ENCODE measurements at places on chromosomes 12 and 14.

DNA sequence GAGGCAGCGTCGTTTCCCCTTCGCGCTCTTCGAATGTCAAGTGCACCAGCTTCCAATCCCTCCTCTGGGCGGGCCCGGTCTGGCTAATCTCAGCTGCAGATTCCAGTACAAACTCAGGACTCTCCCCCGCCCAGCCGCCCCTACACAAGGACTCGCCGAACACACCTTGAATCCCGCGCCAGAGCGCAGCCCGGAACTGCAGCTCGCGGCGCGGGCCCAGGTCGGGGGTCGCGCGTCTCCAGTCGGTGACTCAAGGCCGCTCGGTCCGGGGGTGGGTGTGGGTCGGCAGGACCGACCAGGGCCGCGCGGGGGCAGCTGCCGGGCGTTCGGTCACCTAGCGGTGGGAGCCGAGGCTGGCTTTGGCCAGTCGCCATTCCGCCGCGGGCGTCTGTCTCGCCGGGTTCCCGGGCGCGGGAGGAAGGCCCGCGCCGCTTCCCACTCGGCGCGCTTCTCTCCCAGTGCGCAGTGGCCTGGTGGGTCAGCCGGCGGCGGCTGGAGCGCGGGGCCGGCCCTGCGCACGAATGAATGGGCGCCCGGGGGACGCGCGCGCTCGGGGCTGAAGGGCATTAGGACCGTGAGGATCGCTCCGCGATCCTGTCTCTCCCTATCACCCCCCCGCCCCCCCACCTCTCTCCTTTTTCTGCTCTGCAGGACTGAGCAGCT is at the start of gene GALNT16:
TSS of gene GALNT16 (plus strand) at position 632 of the 663 bp plus-strand sequence. CDS start 133 bp downstream, outside the sequence.
- no peaks in the 10 kb centered on the region for H3K36me3 ChIP-seq
- peak within 1 kb of the TSS; percentile 67 for H3K4me3 ChIP-seq
- H3K27ac ChIP-seq: no peak within 1 kb of the TSS
- peaks cover 7% of the 10 kb centered on the region for H3K4me1 ChIP-seq

- DNase-seq: no peak
- H3K36me3 ChIP-seq: no peaks in the 10 kb centered on the region
- no peak overlapping the region for H3K4me3 ChIP-seq
These were observed 1036.1 kb upstream of the TMEM132C start for GRCh38 chr12:127230843-127231260.

DNA sequence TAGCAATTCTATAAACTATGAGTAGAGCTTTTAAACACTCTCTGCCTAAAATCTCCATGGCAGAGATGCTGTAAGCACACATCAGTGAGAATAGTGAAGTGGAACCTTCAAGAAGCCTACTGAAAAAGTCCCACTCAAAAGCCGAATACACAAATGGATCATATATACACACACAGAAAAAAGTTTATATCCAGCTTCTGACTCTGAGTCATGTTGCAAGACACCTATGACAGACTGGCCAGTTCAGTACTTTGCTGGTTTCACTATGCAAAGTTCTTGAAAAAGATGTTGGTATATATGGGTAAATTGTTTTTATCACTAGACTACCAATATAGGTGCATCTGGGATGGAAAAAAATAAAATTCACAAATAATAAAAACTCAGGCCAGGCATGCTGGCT is 126.1 kb downstream of the KCNK10 start:
- H3K27ac ChIP-seq: no peak overlapping the region
- no peaks in the 10 kb centered on the region for H3K36me3 ChIP-seq
- H3K27me3 ChIP-seq: no peaks in the 10 kb centered on the region
- H3K4me1 ChIP-seq: no peaks in the 10 kb centered on the region
- no peak for DNase-seq
- no peak overlapping the region for H3K4me3 ChIP-seq

- no peaks in the 10 kb centered on the region for H3K36me3 ChIP-seq
- DNase-seq: no peak
- no peak overlapping the region for H3K27ac ChIP-seq
- H3K4me3 ChIP-seq: no peak overlapping the region
- no peaks in the 10 kb centered on the region for H3K27me3 ChIP-seq
These were observed 55.6 kb downstream of the PITPNM2 start for GRCh38 chr12:123095078-123095881.

- H3K4me3 ChIP-seq: no peak overlapping the region
- no peaks in the 10 kb centered on the region for H3K4me1 ChIP-seq
- no peaks in the 10 kb centered on the region for H3K36me3 ChIP-seq
- no peaks in the 10 kb centered on the region for H3K27me3 ChIP-seq
- no peak overlapping the region for H3K27ac ChIP-seq
- no peak for DNase-seq
These were observed 264.9 kb downstream of the C12orf75 start for GRCh38 chr12:105595440-105595839.

GRCh38 chr12:53483979-53484377 is 15.3 kb downstream of the MAP3K12 start:
- H3K4me1 ChIP-seq: peaks cover 3% of the 10 kb centered on the region
- peaks cover 66% of the 10 kb centered on the region for H3K36me3 ChIP-seq
- no peak overlapping the region for H3K27ac ChIP-seq
- H3K4me3 ChIP-seq: no peak overlapping the region
- DNase-seq: no peak

DNA sequence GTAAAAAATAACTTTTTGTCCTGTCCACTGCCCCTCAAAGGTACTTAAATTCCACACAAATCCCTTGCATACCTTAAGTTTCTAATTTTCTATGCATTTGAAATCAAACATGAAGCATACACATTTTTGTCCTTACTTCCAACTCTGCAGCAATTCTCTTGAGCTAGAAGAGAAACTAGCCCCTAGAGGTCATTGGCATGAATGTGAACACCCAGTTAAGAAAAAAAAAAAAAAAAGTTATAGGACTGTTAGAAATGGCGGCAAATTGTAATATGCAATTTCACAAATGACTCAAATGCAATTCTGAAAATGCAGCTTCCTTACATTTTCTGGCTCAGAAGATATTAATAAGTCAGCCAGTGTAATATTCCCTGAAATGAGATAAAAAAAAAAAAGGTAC is 4.6 kb upstream of the ESR2 start:
- H3K4me3 ChIP-seq: no peak overlapping the region
- H3K4me1 ChIP-seq: peaks cover 1% of the 10 kb centered on the region
- no peaks in the 10 kb centered on the region for H3K36me3 ChIP-seq
- DNase-seq: no peak

GRCh38 chr14:82854131-82854530 is 1320.5 kb upstream of the SEL1L start:
- no peak for DNase-seq
- H3K27ac ChIP-seq: no peak overlapping the region
- H3K36me3 ChIP-seq: no peaks in the 10 kb centered on the region
- no peak overlapping the region for H3K4me3 ChIP-seq

GRCh38 chr12:66196806-66197205 is 7.8 kb downstream of the IRAK3 start:
- H3K4me1 ChIP-seq: no peaks in the 10 kb centered on the region
- no peak overlapping the region for H3K4me3 ChIP-seq
- no peak overlapping the region for H3K27ac ChIP-seq
- no peak for DNase-seq
- no peaks in the 10 kb centered on the region for H3K36me3 ChIP-seq

- peaks cover 13% of the 10 kb centered on the region for H3K27me3 ChIP-seq
- H3K27ac ChIP-seq: no peak overlapping the region
- no peaks in the 10 kb centered on the region for H3K4me1 ChIP-seq
These were observed 73.8 kb upstream of the BDKRB2 start for GRCh38 chr14:96130854-96131253.

- no peaks in the 10 kb centered on the region for H3K27me3 ChIP-seq
- H3K4me3 ChIP-seq: no peak overlapping the region
- peaks cover 2% of the 10 kb centered on the region for H3K4me1 ChIP-seq
- H3K27ac ChIP-seq: no peak overlapping the region
- H3K36me3 ChIP-seq: no peaks in the 10 kb centered on the region
These were observed 275.9 kb downstream of the RPS29 start for GRCh38 chr14:49310298-49310697.

- no peak for DNase-seq
- peaks cover 1% of the 10 kb centered on the region for H3K4me1 ChIP-seq
- H3K4me3 ChIP-seq: no peak overlapping the region
- H3K27ac ChIP-seq: no peak overlapping the region
These were observed 17.4 kb upstream of the FBXO21 start for GRCh38 chr12:117207675-117208074.

Data from H1 (cell line).